ENCODE measurements at places on chromosomes 6 and 20.

DNA sequence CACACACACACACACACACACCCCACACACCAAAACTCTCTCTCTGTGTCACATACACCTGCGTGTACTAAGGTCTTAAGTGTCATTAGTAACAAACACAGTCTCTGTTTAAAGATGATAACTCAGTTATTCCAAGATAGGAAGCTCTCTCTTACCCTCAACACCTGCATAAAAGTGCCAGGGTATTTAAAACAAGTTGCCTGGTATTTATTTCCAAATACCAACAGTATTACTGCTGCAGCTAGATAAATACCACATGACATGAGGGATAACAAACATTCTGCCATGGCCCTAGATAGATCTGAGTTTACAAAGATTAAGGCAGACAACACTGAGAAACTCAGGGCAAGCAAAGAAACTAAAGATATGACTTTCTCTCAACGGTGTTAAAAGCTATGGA is 118.5 kb downstream of the SIM1 start:
- no peak for DNase-seq

DNA sequence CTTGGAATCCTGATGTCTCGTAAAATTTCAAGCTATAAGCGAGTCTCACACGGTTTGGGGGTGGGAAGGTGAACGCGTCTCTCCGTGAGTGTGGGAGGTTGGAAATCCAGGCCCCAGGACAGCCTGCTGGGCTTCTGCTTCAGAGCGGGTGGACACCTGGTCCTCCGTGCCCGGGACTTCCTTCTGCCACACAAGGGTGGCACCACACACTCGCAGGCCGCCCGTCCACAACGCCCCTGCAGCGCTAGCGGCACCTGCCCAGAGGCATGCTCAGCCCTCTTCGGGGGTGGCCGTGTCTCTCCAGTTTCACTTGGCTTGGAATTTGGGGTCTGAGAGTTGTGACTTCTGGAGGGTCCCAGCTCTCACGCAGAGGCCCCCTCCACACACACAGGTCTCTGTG is 151.9 kb downstream of the PHACTR3 start:
- DNase-seq, result no peak

DNA sequence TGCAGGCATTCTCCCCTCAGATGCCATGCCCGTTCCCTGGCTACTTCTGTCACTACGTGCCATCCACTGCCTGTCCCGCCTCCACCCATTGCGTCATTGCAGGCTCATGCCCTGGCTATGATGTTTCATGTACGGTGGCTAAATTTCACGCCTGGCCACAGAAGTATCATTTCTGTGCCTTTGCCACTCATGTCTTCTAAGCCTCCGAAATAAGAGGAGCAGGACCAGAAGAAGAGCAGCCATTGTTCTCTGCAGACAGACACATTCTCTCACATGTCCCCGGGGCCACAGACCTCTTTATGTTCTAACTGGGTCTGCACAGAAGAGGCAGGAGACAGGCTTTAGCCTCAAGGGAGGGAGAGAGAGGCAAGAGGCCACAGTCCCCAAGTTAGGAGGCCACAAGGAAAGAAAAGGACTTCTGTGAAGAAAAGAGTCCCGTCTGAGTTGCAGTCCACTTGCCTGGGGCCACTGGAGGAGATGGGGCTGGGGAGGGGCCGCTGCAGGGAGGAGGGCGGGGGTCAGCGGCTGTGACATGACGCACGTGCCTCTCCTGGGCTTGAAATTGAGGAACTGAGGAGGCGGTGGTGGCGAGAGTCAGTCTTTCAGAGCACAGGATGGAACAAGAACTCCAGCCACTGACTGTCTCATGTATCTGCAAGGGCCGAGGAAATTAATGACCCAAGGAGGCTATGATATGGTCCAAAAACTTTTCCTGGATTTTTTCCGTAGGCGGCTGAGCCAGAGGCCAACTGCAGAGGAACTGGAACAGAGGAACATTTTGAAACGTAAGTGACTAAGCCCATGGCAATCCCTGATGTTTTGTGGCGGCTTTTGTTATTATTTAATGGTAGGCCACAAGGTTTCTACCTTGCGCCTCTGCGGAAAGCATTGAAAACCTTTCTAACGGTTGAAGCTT is 55.9 kb downstream of the TBC1D7 start:
- DNase-seq, result no peak

DNA sequence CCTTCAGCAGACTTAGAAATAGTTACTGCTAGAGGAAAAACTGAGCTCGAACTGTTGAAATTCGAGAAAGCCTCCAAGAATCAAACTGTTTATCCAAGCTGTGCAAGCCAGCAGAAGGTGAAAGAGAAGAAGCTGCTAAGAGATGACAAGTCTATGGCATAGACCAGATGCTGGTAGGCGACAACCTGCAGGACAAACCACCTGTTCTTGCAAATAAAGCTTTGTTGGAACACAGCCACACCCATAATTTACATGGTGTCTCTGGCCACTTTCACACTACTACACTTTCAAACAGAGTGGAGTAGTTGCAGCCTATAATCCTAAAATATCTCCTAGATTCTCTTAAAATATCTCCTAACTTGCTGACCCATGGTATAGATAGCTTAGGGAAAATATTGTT is 33.3 kb downstream of the TNFRSF21 start:
- no peak for DNase-seq
